ENCODE measurements at places on chromosomes 2 and 18. TPM values are rescaled to one million over a fixed set of nuclear protein-coding genes. Genes with fewer than 3 reads are reported as not detected.

Gene PDE1A
- polyA plus RNA-seq, result 17.1 TPM

Gene HAAO
- 31.5 TPM for polyA plus RNA-seq

DNA sequence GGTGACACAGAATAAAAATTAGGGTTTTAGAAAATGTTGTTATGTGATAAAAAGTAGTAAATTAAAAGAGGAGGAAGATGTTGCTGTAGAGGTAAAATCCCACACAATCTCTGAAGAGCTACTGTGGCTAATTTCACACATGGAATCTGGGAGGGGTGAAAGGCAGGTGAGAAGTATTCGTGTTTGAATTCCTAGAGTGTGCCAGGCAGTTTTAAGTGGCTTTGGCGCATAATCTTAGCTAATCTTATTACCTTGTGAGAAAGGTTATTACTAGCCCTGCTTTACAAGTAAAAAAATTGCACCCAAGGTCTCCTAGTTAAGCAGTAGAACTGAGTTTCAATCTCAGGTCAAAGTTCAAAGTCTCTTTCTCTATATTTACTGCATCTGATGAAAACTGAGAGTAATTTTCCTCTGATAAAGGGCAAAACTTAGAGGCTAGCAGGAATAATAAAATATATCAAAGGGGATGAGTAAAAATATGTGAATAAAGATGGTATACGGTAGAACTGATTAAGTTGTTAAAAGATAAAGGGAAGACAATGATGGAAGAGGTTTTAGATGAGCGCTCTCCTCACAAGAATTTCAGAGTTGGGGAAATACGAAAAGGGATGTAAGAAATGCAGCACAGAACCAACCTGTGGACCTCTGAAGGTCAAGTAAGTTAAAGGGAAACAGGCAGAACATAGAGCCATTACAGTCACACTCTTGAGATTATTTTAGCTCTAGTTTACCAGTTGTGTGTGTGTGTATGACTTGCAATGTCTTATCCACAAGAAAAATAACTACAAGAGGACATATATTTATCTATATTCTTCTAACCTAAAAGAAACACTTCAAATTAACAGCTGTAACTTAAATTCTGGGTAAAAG, 34.8 kb downstream of the GAREM1 start:
- no peak for DNase-seq

DNA sequence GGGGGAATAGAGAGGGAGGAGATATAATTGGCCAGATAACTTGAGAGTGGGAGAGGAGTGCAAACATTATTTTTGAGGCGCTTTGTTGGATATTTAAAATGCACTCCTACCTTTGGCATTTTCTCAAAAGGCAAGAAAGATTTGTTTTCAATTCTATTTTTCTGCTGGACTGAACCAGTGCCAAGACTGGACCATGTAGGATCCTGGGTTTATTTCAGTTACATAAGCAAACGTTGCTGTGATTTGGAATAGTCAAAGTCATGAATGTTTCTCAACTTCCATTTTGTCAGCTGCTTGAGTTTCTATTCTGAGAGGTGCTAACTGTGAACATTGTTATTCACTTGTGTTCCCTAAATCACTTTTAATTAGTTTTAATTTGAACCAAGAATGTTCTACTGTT, 8.9 kb upstream of the CHRNA1 start:
- no peak for DNase-seq
